ENCODE measurements at places on chromosomes 13 and 19. TPM values are rescaled to one million over a fixed set of nuclear protein-coding genes. Genes with fewer than 3 reads are reported as not detected.
A peak's percentile ranks its signal among the peaks of the same experiment; 100 is the strongest.

The DDX49 gene
- 95.6 TPM for total RNA-seq

The THSD8 gene
- 3.0 TPM for total RNA-seq

The SYNE4 gene
- 0.68 TPM for total RNA-seq

The TMEM86B gene
- total RNA-seq, result 13.9 TPM

The MADCAM1 gene
- total RNA-seq, result 2.3 TPM

The CYP2A6 gene
- not detected for total RNA-seq

The ARHGAP45 gene
- total RNA-seq, result 20.7 TPM

The NOVA2 gene
- total RNA-seq, result 3.0 TPM

The SHD gene
- total RNA-seq, result 1.8 TPM

The C19orf33 gene
- 1.7 TPM for total RNA-seq

The DPF1 gene
- 4.7 TPM for total RNA-seq

- no peak overlapping the region for H3K4me3 ChIP-seq
- H3K36me3 ChIP-seq, result no peaks in the 10 kb centered on the region
- no peak for DNase-seq
These were observed 1040.6 kb upstream of the SLC10A2 start for GRCh38 chr13:104106705-104107393.

DNA sequence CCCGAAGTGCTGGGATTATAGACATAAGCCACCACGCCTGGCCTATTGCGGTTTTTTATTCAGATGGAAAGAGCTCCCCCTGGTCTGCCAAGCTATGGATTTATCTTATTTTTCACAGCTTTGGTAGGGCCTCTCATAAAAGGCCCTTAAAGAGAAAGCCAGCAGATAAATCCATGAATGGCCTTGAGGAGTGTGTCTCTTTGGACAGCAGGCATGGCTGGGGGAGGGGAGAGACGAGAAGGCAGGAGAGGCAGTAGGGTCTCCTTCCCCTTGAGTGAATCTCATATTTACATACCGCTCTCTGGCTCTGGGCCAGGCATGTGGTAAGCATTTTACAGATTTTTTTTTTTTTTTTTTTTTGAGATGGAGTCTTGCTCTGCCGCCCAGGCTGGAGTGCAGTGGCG lies 25.2 kb downstream of the MARK4 start:
- peaks cover 31% of the 10 kb centered on the region for H3K4me1 ChIP-seq
- no peaks in the 10 kb centered on the region for H3K27me3 ChIP-seq
- H3K4me3 ChIP-seq, result no peak overlapping the region
- H3K27ac ChIP-seq, result peak overlapping the region; percentile 10
- peak; percentile 64 for DNase-seq

GRCh38 chr13:104773775-104774174 lies 1707.6 kb upstream of the SLC10A2 start:
- no peaks in the 10 kb centered on the region for H3K27me3 ChIP-seq
- no peaks in the 10 kb centered on the region for H3K4me1 ChIP-seq
- no peak for DNase-seq
- H3K36me3 ChIP-seq, result no peaks in the 10 kb centered on the region
- no peak overlapping the region for H3K27ac ChIP-seq

GRCh38 chr13:28426381-28426780 lies 68.5 kb downstream of the FLT1 start:
- H3K4me1 ChIP-seq, result no peaks in the 10 kb centered on the region
- H3K36me3 ChIP-seq, result no peaks in the 10 kb centered on the region
- no peak for DNase-seq
- H3K27me3 ChIP-seq, result no peaks in the 10 kb centered on the region

- H3K27ac ChIP-seq, result no peak overlapping the region
- no peak overlapping the region for H3K4me3 ChIP-seq
- H3K27me3 ChIP-seq, result no peaks in the 10 kb centered on the region
- DNase-seq, result no peak
These were observed 65.6 kb upstream of the USE1 start for GRCh38 chr19:17149393-17150135.

- H3K27ac ChIP-seq, result no peak overlapping the region
- H3K36me3 ChIP-seq, result no peaks in the 10 kb centered on the region
- H3K27me3 ChIP-seq, result no peaks in the 10 kb centered on the region
- peak; percentile 97 for DNase-seq
- H3K4me1 ChIP-seq, result no peaks in the 10 kb centered on the region
- peak overlapping the region; percentile 71 for H3K4me3 ChIP-seq
These were observed 71.0 kb downstream of the ZNF486 start for GRCh38 chr19:20237773-20238623.

- no peak for DNase-seq
- H3K4me1 ChIP-seq, result peaks cover 5% of the 10 kb centered on the region
- H3K36me3 ChIP-seq, result no peaks in the 10 kb centered on the region
- no peaks in the 10 kb centered on the region for H3K27me3 ChIP-seq
- no peak overlapping the region for H3K27ac ChIP-seq
These were observed 24.2 kb downstream of the ADPRHL1 start for GRCh38 chr13:113428871-113429607.

- no peaks in the 10 kb centered on the region for H3K36me3 ChIP-seq
- no peak for DNase-seq
- no peak overlapping the region for H3K4me3 ChIP-seq
- H3K27ac ChIP-seq, result no peak overlapping the region
These were observed 4.5 kb downstream of the ABHD17A start for GRCh38 chr19:1880611-1881392.

DNA sequence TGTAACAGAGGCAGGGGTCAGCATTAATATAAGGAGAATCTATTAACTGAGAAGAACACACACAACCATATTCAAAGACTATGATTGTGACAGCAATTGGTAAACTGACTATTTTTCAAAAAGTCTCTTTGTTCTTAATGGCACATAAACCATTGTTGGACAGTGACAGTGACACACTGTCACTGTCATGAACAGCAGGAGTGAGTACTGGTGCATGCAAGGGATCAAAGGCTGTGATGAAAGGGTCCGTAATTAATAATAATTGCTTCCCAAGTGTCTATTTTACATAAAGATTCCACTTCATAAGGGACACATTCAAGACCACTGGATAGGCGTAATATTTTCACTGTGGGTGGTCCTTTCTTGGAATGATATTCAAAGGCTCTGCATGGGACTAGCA lies 50.7 kb downstream of the LHFPL6 start:
- H3K27ac ChIP-seq, result no peak overlapping the region
- H3K4me1 ChIP-seq, result no peaks in the 10 kb centered on the region
- H3K4me3 ChIP-seq, result no peak overlapping the region
- no peaks in the 10 kb centered on the region for H3K36me3 ChIP-seq
- H3K27me3 ChIP-seq, result no peaks in the 10 kb centered on the region

DNA sequence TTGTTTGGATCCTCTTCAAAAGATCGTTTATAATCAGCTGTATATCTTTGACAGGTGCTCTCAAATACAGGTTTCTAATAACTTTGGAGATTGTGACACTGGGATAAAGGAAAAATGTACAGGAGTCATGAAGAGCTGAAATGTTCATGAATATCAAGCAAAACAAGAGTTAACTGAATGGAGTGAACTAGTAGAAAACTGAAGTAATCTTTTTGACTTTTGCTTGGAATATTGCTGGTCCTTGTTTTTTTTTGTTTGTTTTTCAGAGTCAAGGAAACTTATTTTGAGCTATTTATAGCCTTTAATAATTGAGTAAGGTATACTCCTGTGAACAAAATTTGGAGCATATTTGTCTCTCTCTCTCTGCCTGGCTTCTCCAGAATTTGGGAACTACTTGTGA lies 25.3 kb downstream of the MED4 start:
- no peak overlapping the region for H3K27ac ChIP-seq
- H3K4me1 ChIP-seq, result no peaks in the 10 kb centered on the region
- H3K4me3 ChIP-seq, result no peak overlapping the region
- H3K36me3 ChIP-seq, result no peaks in the 10 kb centered on the region

GRCh38 chr19:46225558-46226004 lies 4.0 kb upstream of the IGFL1 start:
- H3K4me1 ChIP-seq, result peaks cover 2% of the 10 kb centered on the region
- H3K27ac ChIP-seq, result no peak overlapping the region
- no peaks in the 10 kb centered on the region for H3K36me3 ChIP-seq

DNA sequence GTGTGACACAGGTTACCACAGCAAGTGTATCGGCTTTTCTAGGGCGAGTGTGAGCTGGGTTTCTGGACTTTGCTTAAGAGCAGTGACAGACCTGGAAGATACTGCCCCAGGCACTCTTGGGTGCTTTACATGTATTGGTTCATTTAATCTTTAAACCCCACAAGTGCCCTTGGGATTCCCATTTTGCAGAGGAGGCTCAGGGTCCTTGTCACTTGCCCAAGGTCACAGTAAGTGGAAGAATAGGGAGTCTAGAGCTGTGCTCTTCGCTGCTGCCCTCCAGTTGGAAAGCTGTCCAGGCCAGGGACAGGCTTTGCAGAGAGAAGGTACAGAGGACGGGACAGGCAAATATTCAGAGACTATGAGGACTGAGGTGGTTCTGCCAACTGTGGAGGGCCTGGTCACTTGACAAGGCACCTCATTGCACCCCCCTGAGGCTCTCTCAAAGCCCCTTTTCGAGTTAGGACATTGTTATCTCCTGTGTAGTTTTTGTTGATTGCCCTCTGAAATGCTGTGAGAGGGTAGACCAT lies 42.4 kb downstream of the BBC3 start:
- H3K27me3 ChIP-seq, result no peaks in the 10 kb centered on the region
- peak; percentile 18 for DNase-seq
- H3K36me3 ChIP-seq, result no peaks in the 10 kb centered on the region
- no peak overlapping the region for H3K27ac ChIP-seq

DNA sequence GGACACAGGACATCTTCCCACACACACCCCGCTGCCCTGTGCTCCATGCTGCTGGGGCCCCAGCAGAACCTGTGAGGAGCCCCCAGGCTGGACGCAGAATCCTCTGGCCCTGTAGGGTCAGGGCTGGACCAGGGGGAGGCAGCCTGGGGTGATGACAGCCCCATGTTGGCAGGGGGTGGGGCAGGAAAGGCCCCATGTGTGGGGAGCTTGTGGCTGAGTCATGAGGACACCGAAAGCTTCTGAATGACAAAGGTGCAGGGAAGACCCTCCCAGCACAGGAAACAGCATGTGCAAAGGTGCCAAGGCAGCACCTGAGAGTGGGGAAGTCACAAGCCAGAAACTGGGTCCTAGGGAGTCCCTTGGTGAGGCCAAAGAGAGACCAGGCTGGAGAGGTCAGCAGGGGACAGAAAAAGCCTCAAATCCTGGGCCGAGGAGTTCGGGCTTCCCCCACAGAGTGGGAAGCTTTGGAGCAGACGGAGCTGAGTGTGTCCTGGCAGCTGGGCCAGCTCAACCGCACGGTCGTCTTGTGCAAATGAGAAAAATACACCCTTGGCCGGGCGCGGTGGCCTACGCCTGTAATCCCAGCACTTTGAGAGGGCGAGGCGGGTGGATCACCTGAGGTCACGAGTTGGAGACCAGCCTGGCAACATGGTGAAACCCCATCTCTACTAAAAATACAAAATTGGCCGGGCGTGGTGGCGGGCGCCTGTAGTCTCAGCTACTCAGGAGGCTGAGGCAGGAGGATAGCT lies 17.5 kb downstream of the ATP8B3 start:
- DNase-seq, result no peak
- H3K4me3 ChIP-seq, result no peak overlapping the region
- no peak overlapping the region for H3K27ac ChIP-seq
- peaks cover 7% of the 10 kb centered on the region for H3K4me1 ChIP-seq

- no peak for DNase-seq
- H3K4me1 ChIP-seq, result no peaks in the 10 kb centered on the region
- no peak overlapping the region for H3K27ac ChIP-seq
- H3K36me3 ChIP-seq, result no peaks in the 10 kb centered on the region
- H3K4me3 ChIP-seq, result no peak overlapping the region
These were observed 13.1 kb upstream of the FOXO1 start for GRCh38 chr13:40679480-40679985.

GRCh38 chr13:42266473-42266872 lies 5.5 kb upstream of the AKAP11 start:
- H3K36me3 ChIP-seq, result no peaks in the 10 kb centered on the region
- H3K27ac ChIP-seq, result no peak overlapping the region
- no peak overlapping the region for H3K4me3 ChIP-seq
- no peaks in the 10 kb centered on the region for H3K4me1 ChIP-seq
- H3K27me3 ChIP-seq, result no peaks in the 10 kb centered on the region

DNA sequence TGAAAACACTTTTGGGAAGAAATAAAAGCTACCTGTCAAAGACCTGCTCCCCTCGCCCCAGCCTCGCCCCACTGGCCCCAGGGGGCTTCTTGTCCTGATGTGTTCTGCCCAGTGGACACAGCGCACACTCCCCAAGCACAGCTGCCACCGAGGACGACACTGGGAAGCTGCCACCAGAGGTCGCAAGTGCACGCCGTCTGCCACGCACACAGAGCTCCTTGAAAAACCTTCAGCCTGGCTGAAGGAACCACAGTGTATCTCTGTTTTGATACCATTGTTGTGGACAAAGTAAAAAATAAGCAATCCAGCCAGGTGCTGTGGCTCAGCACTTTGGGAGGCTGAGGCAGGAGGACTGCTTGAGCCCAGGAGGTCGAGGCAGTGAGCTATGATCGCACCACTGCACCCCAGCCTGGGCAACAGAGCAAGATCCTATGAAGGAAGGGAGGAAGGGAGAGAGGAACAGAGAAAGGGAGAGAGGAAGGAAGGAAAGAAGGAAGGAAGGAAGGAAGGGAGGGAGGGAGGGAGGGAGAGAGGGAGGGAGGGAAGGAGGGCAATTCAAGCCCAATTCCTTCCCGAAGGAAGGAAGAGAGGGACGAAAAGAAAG lies 57.3 kb downstream of the CEBPG start:
- no peaks in the 10 kb centered on the region for H3K36me3 ChIP-seq
- H3K4me1 ChIP-seq, result peaks cover 3% of the 10 kb centered on the region
- no peak overlapping the region for H3K4me3 ChIP-seq
- no peaks in the 10 kb centered on the region for H3K27me3 ChIP-seq
- no peak overlapping the region for H3K27ac ChIP-seq

GRCh38 chr19:32308431-32309077 lies 36.9 kb upstream of the ZNF507 start:
- no peaks in the 10 kb centered on the region for H3K36me3 ChIP-seq
- DNase-seq, result no peak
- H3K4me3 ChIP-seq, result no peak overlapping the region
